ENCODE measurements at places on chromosomes 7 and 10.

DNA sequence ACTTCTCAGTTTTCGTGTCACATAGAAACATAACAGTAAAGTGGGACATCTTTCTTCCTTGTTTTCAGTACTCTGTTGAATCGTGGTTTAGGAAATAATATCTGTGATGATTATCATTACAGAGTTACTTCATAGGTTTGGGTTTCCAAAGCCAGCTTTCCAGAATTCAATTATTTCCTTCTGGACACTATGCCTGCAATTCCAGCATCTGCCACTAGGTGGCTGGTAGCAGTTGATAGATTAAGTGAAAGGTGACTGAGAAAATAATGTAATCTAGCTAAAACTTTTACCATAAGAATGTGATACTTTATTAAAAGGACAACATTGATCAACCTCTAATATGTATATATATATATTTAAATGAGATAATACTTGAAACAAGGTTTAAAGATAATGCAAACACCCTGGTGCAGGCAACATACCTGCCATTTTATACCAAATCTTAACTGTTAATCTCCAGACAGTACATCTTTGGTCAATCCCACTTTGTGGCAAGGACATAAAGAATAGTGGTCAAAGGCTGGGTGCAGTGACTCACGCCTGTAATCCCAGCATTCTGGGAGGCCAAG lies 102.6 kb downstream of the SH3PXD2A start:
- no peak for DNase-seq
- no peak overlapping the region for H3K4me3 ChIP-seq
- no peak overlapping the region for H3K27ac ChIP-seq
- no peaks in the 10 kb centered on the region for H3K27me3 ChIP-seq
- peaks cover 18% of the 10 kb centered on the region for H3K4me1 ChIP-seq
- no peaks in the 10 kb centered on the region for H3K36me3 ChIP-seq

DNA sequence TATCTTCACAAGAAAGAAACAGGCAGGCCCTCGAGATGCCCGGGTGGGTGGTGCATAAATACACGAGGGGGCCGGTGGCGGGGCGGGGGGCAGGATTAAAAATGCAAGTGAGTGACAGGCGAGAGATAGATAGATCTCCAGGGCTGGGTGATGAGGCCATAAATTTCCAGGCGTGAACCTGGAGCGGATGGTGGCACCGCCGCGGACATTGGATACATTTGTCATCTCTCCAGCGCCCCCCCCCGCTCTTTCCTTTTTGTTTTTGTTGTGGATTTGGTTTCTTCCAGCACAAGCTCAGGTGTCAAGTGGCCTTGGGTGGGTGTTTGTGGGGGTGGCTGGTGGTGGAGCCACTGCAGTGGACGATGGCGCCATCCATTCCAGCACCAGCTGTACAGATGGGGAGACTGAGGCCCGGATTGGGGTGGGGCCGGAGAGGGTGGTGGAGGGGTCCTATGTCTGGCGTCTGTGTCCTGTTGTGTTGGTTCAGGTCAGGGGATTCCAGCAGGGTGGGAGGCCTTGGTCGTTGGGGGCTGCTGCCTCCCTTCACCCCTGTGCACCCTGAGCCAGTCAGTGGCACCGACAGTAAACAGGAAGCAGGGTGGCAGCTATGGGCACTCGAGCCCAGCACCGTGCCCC lies 2.9 kb downstream of the ELFN1 start:
- H3K36me3 ChIP-seq = no peaks in the 10 kb centered on the region
- no peak overlapping the region for H3K27ac ChIP-seq
- H3K4me3 ChIP-seq = no peak overlapping the region
- no peaks in the 10 kb centered on the region for H3K4me1 ChIP-seq
- peak; percentile 15 for DNase-seq

- no peak overlapping the region for H3K27ac ChIP-seq
- H3K4me3 ChIP-seq = no peak overlapping the region
- no peak for DNase-seq
- H3K27me3 ChIP-seq = peaks cover 5% of the 10 kb centered on the region
- no peaks in the 10 kb centered on the region for H3K36me3 ChIP-seq
Measured at GRCh38 chr10:50937230-50937907, 51.9 kb upstream of the A1CF start.

DNA sequence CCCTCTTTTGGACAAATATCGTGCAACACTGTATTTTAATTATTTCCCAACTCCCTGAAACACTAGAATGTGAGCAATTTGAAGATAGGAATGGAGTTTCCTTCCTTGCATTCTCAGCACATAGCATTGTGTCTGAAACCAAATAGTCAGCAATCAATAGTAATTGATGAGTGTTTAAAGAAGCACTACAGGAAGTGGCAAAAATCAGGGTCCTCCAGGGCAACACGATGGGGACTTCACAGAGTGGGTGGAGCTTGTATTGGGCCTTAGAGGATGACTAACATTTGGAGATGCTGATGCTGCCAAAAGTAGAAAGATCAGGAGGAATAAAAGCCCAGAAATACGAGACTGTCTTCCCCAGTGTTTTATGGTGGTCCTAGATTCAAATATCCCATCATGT lies 94.9 kb downstream of the NPSR1 start:
- no peaks in the 10 kb centered on the region for H3K4me1 ChIP-seq
- H3K36me3 ChIP-seq = no peaks in the 10 kb centered on the region
- DNase-seq = no peak
- H3K27ac ChIP-seq = no peak overlapping the region
- no peaks in the 10 kb centered on the region for H3K27me3 ChIP-seq

DNA sequence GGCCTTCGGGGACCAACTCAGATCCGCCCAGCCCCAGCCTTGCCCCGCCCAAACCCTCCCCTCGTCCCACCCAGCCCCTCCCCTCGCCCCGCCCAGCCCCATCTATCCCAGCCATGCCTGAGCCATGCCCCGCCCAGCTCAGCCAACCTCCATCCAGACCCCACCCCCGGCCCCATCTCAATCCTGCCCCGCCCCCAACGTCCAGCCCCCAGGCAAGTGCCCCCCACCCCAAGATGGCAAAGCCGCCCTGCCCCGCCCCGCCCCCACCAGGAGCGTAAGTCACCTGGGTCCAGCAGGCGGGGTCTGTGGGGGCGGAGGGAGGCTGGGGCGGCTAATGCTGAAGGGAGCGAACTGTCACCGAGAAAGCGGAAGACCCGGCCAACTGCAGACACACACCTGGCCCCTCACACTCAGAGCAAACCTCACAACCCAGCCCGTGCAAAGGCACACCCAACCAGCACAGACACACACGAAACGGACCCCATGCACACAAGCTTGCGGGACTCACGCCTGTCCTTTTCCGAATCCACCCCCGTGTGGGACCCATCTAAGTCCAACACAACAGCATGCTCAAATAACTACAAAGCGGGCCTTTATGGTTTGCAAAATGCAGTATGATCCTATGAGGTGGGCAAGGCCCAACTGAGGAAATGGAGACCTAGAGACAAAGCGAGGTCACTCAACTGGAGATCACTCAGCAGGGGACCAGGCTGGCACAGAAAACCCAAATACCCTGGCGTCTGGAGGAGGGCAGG lies 11.5 kb upstream of the OGA start:
- no peaks in the 10 kb centered on the region for H3K36me3 ChIP-seq
- H3K27me3 ChIP-seq = no peaks in the 10 kb centered on the region
- peak overlapping the region; percentile 49 for H3K4me3 ChIP-seq

DNA sequence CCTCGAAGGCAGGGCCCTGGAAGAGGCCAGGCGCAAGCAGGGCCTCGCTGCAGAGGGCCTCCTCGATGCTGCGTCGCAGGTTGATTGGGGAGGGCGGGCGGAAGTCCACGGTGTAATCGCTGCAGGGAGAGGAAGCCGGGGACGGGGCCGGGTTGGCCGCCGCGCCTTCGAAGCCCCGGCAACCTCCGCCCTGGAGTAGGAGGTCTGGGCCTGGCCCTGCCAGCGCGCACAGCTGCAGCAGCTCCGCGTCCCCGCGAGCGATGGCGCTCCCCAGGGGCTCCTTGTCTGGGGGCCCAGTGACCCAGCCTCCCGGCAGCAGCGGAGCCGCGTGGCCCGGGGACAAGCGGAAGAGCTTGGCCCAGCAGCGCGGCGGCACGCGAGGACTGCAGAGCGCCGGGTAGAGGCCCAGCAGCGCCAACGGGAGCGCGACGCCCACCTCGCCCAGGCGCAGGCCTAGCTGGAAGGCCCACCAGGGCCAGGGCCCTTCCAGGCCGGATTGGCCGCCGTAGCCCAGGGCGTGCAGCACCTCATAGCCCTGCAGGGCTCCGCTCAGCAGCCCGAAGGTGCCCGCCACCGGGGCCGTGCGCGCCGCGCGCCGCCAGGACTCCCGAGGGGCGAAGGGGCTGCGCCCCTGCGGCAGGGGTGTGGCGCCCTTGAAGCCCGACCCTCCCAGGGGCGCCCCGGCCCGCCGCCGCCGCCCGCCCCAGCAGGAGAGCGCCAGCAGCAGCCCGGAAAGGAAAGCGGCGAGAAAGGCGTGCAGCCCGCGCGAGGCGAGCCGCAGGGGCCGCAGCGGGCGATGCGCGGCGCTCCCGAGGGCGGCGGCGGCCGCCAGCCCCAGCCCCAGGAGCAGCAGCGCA lies 7.8 kb upstream of the RBM28 start:
- DNase-seq = no peak
- H3K36me3 ChIP-seq = no peaks in the 10 kb centered on the region
- H3K4me1 ChIP-seq = peaks cover 16% of the 10 kb centered on the region
- H3K27ac ChIP-seq = no peak overlapping the region

DNA sequence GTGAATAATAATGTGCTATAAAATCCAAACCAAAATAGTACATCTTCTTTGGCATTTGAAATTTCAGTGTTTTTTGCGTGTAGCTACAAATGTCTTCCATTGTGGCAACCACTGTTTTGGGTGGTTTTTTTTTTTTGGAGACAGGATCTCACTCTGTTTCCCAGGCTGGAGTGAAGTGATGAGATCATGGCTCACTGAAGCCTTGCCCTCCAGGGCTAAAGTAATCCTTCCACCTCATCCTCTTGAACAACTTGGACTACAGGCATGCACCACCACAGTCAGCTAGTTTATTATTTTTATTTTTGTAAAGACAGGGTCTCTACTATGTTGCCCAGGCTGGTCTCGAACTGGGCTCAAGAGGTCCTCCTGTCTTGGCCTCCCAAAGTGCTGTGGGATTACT lies 455.1 kb downstream of the AUTS2 start:
- H3K27ac ChIP-seq = no peak overlapping the region
- no peaks in the 10 kb centered on the region for H3K27me3 ChIP-seq
- H3K4me3 ChIP-seq = no peak overlapping the region
- no peaks in the 10 kb centered on the region for H3K4me1 ChIP-seq
- H3K36me3 ChIP-seq = no peaks in the 10 kb centered on the region

- no peaks in the 10 kb centered on the region for H3K36me3 ChIP-seq
- no peaks in the 10 kb centered on the region for H3K4me1 ChIP-seq
- H3K27me3 ChIP-seq = peaks cover 8% of the 10 kb centered on the region
- no peak overlapping the region for H3K4me3 ChIP-seq
- no peak for DNase-seq
- no peak overlapping the region for H3K27ac ChIP-seq
Measured at GRCh38 chr10:116076621-116077020, 196.4 kb downstream of the GFRA1 start.

DNA sequence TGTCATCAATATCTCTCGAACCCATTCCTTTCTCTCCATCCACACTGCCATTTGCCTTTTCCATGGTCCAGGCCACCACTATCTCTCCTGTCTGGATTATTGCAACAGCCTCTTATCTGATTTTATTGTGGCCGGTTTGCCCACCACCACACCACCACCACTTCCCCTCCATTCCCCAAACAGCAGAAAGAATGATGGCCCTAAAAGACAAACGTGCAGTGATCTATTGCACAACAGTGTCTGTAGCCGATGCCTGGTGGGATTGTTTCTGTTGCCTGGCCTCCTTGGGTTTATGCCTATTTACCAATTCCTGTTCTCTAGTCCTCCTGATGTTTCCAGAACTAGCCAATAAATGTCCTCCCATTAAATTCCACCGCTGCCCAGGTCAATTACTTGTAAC lies 10.2 kb upstream of the ST8SIA6 start:
- no peak overlapping the region for H3K4me3 ChIP-seq
- no peak overlapping the region for H3K27ac ChIP-seq
- peaks cover 6% of the 10 kb centered on the region for H3K27me3 ChIP-seq
- no peaks in the 10 kb centered on the region for H3K4me1 ChIP-seq

DNA sequence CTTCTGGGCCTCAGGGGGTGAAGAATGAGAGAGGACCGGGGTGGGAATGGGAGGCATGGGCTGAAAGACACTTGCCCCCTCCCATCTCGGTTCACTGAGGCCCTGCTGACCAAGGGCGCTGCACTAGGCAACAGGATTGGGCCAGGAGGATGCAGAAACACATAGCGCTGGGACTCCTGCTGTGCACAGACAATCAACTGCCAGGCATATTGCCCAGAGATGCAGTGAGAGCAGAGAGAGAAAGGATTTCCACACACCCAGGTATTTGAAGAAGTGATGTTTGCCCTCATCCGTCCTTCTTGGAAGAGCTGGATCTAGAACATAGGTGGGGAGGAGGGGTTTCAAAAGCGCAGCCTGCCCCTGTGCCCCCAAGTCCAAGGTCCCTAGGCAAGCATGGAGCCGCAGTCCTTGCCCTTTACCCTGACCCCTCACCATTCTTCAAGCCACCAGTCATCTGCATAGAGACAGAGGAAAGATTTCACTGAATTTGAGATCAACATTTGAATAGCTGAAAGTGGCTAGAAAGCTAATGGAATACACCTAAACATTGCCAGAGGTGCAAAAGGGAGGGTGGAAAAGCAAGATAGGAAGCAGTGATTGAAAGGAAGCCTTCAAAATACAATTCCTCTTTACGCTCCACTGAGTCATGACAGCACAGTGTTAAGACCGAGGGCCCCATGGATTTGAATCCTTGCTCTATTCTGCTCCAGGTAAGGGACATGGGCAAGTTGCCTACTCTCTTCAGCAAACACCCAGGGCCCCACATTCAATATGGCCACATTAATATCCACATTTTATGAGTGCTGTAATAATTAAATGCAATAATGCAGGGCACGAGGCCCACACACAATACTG lies 44.2 kb upstream of the TNS3 start:
- H3K27ac ChIP-seq = no peak overlapping the region
- no peaks in the 10 kb centered on the region for H3K36me3 ChIP-seq
- H3K4me3 ChIP-seq = no peak overlapping the region
- peaks cover 3% of the 10 kb centered on the region for H3K4me1 ChIP-seq

- DNase-seq = no peak
- no peaks in the 10 kb centered on the region for H3K27me3 ChIP-seq
Measured at GRCh38 chr10:100204370-100204769, 18.5 kb upstream of the ERLIN1 start.

DNA sequence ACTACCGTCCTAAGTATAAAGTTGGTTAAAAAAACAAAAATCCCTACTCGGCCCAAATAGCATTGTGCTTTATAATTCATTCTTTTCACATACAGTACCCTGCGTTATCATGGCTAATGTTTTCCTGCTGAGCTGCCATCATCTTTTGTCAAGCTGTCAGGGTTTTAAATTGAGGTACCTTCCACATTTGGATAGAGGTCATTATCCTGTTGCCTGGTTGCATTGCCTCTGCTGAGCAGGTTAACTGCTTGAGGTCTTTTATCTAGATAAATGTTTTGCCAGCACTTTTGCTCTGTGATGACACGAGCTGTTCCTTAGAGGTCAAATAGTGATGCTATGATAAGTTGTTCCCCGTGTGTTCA lies 94.4 kb upstream of the FZD1 start:
- no peaks in the 10 kb centered on the region for H3K4me1 ChIP-seq
- no peak for DNase-seq
- no peaks in the 10 kb centered on the region for H3K36me3 ChIP-seq
- H3K27me3 ChIP-seq = no peaks in the 10 kb centered on the region

GRCh38 chr7:75642810-75643486 lies 95.8 kb downstream of the HIP1 start:
- no peaks in the 10 kb centered on the region for H3K27me3 ChIP-seq
- no peak overlapping the region for H3K4me3 ChIP-seq
- no peak overlapping the region for H3K27ac ChIP-seq
- peaks cover 14% of the 10 kb centered on the region for H3K4me1 ChIP-seq

GRCh38 chr7:29194594-29195427 lies at the start of gene CHN2:
CHN2 (plus strand) TSS chr7:29194775.
- peak within 1 kb of the TSS; percentile 50 for H3K4me3 ChIP-seq
- peaks cover 18% of the 10 kb centered on the region for H3K4me1 ChIP-seq

- H3K36me3 ChIP-seq = peaks cover 17% of the 10 kb centered on the region
- no peaks in the 10 kb centered on the region for H3K27me3 ChIP-seq
Measured at GRCh38 chr7:29647020-29647654, 83.5 kb downstream of the PRR15 start.

All from tibial artery (tissue), 4 donors.